ENCODE measurements at places on chromosomes 4 and X.

DNA sequence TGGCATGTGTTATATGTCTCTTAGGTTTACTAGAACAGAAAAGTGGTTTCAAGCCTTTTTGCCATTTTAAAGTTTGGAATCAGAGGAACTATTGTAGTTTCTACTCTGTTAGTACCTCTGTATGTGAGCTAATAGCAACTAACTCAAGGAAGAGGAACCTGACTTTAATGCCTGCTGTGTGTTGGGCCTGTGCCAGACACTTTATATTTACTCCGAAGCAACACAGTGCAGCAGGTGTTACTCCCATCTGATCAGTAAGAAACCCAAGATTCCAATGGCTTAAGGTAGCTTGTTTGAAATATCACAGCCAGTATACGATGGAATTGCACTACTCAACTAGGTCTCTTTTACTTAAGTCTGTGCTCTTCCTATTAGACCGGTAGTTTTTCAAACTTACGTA, 79.2 kb downstream of the USP9X start:
- no peak for DNase-seq

GRCh38 chr4:22500831-22501714, 14.8 kb downstream of the ADGRA3 start:
- no peak for DNase-seq

- DNase-seq: no peak
Observed at GRCh38 chrX:19625612-19626011, 110.3 kb upstream of the MAP3K15 start.

DNA sequence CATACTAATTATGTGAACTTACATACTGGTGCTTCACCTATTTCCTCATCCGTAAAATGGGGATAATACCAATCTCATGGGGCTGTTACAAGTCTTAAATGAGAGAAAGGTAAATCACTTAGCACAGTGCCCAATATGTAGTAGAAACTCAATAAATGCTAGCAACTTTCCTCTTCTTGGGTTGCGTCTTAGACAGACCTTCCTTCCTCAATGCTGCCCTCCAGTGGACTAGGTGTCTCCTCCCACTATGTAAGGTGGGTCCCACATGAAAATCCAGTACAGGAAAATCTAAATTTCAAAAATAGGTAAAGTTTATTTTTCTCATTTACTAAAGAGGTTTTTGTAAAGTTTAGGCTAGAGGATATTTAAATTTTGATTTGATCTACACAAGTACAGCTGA, 20.6 kb downstream of the ZDHHC9 start:
- DNase-seq: no peak

- DNase-seq: no peak
Observed at GRCh38 chr4:53852343-53852742, 212.1 kb downstream of the CHIC2 start.

GRCh38 chrX:132181364-132181763, 37.9 kb downstream of the RAP2C start:
- no peak for DNase-seq

GRCh38 chr4:13921805-13922204, 294.3 kb upstream of the BOD1L1 start:
- DNase-seq: no peak

GRCh38 chr4:96173756-96174155, 333.9 kb downstream of the PDHA2 start:
- DNase-seq: no peak

DNA sequence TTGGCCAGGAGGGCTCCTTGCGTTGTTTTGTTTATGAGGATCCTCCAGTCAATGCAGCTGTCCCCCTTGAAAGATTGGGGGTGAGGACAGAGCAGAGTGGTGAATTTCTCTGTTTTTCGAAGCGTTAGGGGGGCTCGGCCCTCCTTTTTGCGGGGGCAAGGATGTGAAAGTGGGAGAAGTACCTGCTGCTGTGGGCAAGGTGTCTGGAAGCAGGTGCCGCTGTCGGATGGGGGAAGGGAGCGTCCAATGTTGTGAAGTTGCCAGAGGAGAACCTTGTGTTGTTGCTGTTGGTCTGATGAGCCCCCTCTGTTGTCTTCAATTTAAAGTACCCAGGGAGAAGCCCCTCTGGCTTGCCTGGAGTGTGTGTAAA, 613 bp downstream of the GLRB start:
- no peak for DNase-seq

DNA sequence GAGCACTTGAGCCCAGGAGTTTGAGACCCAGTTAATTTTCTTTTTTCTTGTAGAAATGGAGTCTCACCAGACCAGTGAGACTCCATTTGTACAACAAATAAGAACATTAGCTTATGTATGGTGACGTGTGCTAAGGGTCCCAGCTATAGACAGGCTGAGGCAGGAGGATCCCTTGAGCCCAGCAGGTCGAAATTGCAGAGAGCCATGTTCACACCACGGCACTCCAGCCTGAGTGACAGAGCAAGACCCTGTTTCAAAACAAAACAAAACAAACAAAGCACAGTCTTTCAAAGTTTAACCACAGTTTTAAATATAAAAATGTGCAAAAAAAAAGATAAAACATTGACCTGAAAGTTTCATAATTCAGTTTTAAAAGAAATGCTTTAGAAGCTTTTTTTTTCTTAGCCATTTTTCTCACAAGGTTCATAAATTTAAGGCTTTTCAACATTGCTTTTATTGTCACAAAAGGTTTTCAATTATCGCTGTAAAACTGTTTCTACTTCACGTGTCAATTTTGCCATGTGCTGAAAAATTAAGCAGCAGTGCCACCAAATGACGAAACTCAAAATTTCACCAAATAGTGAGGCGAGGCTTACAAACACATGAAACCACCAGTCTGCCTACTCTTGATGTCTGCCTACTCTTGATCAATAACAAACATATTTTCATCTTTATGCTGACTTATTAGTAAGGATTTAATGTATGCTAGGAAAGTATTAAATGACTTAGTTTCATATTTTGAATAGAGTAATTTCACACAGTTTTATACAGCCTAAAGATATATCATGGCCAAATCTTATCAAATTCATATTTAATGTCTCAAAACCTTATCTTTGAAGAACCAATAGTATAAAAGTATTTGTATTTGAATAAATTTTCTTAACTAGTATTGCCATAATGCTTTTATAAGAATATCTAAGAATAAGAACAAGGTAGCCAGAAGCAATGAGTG, 126.3 kb downstream of the NEK1 start:
- DNase-seq: no peak

- DNase-seq: peak; percentile 1
Observed at GRCh38 chrX:107978707-107979307, 3.4 kb downstream of the TEX13B start.

DNA sequence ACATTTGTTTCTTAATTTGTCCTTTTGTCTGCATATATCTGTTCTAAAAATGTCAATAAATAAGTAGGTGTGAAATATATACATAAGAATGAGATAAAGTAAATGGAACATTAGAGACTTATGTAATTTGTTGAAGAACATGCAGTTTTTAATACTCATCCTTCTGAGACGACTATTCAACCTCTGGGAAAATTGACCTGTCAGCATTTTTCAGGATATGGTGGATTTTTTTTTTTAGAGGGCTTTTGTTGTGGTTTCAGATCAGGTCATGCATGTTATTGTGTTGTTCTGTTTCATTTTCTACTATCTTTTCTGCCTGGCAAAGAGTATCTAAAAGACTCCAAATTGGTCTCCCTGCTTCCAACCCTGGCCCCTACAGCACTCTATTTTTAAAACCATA, 97.3 kb downstream of the PCDH7 start:
- DNase-seq: no peak

DNA sequence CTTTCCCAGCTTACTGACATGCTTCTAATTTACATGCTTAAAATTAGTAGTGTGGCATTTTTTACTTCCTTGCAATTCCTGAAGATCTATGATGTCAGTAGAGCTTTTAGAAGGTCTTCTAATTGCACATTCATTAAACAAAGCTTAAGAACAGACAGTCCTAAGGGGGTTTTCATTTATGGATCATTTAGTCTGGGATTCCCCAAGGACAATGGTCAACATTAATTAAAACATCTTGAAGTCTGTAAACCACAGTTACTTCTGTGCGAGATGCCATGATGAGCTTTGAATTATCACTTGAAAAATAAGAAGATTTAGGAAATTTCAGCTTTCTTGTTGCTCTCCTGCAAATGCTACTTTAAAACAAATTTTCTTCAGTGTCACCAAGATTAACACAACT, 20.2 kb downstream of the ANXA3 start:
- no peak for DNase-seq

- no peak for DNase-seq
Observed at GRCh38 chrX:12891915-12892506, 14.4 kb upstream of the TLR8 start.
